ENCODE measurements at places on chromosomes 13 and 19.

- DNase-seq, result no peak
These were observed 33.3 kb downstream of the IGFL2 start for GRCh38 chr19:46181388-46181779.

DNA sequence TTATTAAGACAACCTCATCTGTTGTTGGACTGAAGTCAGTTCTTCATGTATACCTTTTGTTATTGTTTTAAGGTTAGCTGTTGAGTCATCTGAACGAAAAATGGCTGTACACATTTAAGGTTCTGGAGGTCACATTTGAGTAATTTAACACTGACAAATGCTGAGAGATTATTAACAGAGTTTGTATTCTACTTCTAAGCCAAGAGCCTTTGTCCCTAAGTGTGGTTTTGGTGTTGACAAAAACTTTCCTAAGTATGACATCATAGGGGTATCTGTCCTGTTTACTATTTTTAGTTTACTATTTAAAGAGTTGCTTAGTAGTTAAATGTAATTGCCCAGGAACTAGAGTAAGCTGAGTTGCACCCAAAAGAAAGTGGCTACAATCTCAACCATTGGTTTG is 71.9 kb downstream of the CDK8 start:
- DNase-seq, result no peak

DNA sequence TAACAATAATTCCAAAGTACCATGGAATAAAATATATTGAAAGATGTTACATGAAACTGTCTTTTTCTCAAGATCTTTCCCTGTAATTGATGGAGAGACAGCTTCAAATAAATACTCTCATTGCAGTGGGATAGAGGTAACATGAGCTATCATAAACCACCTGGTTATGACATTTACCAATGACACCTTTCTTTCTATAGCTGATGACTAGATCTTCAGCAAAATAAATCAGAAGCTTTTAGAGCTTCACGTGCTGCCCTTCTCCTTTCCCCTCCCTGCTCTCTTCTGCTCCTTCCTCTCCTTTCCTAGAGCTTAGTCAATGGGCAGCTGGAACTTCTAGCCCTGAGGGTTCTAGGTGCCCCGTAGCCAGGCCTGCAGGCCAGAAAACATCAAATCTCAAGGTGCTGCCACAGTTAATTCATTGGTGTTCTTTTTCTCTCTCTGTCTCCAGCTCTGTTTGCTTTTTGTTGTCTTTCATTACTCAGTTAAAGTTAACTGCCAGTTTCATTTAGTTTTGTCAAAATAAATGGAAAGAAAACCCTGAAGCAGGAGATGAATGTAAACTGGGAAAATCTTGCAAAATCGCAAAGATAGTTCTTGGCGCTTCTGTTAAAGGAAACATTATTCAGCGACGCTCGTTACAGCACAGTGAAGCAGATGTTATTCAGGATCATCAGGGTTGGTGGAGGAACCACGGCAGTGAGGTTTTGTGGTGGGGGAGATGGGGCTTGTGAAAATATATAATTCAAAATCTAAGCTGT is 8.3 kb upstream of the METTL21C start:
- no peak for DNase-seq

- DNase-seq, result peak; percentile 93
These were observed at the start of gene TGFB1 for GRCh38 chr19:41353466-41354342. Gene TGFB1 (minus strand): TSS chr19:41353922. CDS start chr19:41353044, 878 bp downstream.

GRCh38 chr13:24341439-24341838 is 32.1 kb downstream of the C1QTNF9 start:
- no peak for DNase-seq

DNA sequence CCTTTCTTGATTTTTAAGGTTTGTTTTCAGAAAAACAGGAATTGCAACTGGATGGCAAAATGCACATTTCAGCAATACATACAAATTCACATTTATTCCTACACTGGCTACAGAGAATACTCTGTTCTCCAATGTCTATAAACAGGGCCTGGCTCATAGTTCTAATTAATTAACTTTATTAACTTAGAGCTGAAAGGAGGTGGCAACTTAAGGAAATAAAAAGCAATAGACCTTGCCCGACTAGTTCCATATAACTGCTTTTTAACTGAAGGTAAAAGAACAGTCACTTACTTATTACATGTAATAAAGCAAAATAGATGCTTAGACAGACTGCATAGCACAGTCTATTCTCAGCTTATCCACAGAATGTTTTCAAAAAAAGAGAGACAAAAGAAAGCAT is 498.5 kb downstream of the DIAPH3 start:
- no peak for DNase-seq

DNA sequence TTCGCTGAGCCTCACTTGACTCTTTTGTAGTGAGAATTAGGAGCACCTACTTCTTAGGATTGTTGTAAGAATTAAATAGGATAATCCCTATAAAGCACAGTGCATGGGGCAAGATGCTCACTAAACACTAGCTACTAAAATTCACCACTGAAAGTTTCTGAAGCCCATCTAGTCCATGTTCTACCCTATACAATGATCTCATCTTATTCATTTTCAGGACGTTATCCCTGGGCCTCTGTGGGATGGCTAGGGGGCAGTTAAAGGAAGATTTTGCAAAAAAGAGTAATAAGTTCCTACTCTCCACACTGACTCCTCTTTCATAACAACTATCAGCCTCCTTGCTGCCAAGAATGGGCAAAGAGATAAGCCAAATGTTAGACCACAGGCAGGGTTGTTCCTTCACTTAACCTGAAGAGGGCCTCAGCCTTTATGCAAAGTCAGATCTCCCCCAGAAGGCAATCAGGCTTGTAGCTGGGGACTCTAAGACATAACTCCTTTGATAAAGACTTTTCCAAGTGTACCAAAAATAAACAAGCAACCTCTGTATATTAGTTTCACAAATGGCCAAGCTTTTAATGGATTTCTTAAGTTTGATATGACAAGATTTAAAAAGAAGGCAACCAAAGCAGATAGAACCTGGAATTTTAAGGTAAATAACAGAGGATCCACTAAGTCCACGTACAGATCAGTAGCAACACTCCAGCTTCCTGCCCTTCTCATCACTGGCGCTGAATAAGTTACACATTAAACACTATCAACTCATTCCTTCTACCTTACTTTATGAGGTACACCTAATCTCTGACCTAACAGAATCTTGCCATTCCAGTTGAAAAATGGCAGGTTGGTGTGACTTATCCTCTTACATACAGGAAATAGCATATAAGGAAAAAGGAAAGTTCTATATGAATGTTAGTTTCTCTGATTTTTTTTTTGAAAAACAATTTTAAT is 44.4 kb downstream of the ELF1 start:
- no peak for DNase-seq

GRCh38 chr19:5150902-5151741 is 182.2 kb downstream of the KDM4B start:
- no peak for DNase-seq

DNA sequence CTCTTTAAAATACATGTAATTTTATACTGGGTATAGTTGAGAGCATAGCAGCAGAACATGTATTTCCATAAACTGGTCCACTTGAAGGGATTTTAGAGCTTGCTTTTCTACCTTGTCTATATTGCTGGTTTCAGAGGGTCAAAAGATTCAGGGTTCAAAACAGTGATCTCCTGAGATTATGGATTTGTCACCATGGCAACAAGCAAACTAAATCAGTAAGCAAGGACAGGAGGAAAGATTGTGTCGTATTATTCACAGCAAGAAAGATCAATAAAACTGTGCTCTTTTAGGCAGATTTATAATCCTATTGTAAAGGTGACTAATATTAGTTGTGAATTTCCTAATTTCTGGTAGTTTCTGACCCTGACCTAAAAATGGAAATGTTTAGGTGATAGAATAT is 496.4 kb downstream of the LMO7 start:
- DNase-seq, result no peak

GRCh38 chr13:104315606-104316005 is 1249.4 kb upstream of the SLC10A2 start:
- DNase-seq, result no peak

DNA sequence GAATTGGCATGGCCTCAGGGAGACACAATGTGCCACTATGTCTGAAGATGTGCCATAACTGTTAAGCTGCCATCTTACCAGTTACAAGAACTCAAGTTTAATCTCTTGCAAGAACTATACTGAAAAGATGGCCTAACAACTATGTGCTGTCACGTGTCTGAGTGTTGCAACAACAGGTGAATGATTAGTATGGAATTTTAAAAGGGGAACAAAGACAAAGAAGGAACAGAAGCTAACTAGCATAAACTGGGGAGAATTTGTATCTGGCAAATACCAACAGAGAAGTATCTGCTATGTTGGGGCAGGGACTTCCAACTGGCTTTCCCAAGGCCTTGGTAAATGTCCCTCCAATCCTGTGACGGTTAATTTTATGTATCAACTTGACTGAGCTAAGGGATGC is 11.5 kb upstream of the ACOD1 start:
- no peak for DNase-seq

- no peak for DNase-seq
These were observed 4.4 kb downstream of the GAS6 start for GRCh38 chr13:113859311-113860050.

DNA sequence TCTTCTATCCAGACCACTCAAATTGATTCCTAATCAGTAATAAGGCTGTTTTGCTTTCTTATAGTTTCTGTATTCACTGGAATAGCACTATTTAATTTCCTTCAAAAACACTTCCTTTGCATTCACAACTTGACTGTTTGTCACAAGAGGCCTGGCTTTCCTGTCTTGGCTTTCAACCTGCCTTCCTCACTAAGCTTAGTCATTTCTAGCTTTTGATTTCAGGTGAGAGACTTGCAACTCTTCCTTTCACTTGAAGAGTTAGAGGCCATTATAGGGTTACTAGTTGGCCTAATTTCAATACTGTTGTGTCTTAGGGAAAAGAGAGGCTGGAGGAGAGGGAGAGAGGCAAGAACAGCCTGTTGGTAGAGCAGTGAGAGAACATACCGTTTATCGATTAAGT is 47.0 kb downstream of the SACS start:
- no peak for DNase-seq

GRCh38 chr13:43864921-43865320 is 14.6 kb downstream of the CCDC122 start:
- DNase-seq, result no peak

GRCh38 chr13:33520468-33520839 is 234.9 kb upstream of the STARD13 start:
- no peak for DNase-seq

GRCh38 chr19:38929929-38930775 is at the start of gene SARS2:
Gene SARS2 (minus strand): TSS chr19:38930763. CDS start chr19:38930736, 27 bp downstream.
- DNase-seq, result peak; percentile 84

DNA sequence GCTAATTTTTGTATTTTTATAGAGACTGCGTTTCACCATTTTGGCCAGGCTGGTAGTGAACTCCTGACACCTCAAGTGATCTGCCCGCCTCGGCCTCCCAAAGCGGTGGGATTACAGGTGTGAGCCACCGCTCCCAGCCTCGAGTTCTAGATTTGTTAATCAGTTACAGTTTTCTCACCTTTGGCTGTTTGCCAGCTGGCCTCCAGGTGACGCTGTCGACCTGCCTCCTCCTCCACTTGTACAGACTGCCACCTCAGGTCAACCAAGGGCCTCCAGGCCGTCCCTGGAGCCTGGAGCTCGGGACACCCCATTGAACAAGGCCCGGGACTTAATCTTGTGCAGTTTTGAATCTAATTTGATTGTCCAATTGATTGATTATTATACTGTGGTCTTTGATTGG is 45.5 kb downstream of the IER2 start:
- peak; percentile 15 for DNase-seq

DNA sequence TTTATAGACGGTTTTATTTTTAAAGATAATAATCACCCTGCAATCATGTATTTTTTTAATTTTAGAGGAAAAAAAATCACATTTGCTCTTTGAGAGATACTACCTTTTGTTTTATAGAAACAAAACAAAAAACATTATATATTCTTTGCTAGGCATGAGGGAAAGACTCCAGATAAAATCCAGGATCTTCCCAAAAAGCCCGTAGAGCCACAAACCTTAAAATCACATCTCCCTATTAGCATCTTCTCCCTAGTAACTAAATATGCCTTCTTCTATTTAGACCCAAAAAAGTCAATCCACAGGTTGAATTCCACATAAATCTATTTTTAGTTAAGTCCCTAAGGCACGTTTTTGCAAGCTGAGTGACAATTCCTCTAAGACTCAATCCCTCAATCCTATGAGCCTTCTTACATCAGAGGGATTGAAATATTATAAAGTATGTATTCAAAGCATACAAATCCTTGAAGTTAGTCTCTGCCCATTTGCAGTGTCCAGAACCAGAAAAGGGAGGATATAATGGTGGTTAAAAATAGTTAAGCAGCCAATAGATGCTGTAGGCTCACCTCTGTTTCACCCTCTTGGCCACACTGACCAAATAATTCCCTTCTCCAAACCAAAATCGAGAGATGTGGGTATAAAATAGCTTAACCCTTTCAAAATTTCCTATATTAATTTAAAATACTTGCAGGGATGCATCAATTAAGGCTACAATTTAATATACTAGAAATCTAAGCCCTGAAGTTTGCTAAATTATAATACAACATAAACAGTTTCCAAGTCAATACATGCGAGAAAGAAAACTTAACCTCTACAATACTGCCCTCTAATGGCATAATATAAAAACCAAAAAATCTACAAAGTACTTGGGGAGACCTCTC is 64.0 kb downstream of the SERP2 start:
- no peak for DNase-seq

DNA sequence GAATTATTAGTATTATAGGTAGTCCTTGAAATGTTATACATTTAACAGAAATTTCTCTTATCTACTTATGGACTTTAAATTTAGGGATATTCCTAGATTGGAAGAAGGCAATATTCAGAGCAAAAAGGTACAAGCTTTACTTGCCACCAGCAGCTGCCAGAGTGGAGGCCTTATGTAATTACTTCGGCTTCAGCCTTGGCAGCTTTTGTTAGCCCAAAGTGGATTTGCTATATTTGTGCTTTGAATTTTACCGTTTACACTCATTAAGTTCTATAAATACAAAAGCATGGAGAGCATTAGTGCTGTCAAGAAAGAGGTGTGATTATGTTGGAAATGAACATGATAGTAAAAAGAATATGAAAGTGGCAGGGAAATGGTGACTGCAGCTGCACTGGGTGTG is 319.9 kb downstream of the ATP8A2 start:
- no peak for DNase-seq

GRCh38 chr13:102878481-102878880 is 32.6 kb downstream of the ERCC5 start:
- no peak for DNase-seq

- DNase-seq, result no peak
These were observed 576 bp downstream of the APBA3 start for GRCh38 chr19:3760871-3761361.

DNA sequence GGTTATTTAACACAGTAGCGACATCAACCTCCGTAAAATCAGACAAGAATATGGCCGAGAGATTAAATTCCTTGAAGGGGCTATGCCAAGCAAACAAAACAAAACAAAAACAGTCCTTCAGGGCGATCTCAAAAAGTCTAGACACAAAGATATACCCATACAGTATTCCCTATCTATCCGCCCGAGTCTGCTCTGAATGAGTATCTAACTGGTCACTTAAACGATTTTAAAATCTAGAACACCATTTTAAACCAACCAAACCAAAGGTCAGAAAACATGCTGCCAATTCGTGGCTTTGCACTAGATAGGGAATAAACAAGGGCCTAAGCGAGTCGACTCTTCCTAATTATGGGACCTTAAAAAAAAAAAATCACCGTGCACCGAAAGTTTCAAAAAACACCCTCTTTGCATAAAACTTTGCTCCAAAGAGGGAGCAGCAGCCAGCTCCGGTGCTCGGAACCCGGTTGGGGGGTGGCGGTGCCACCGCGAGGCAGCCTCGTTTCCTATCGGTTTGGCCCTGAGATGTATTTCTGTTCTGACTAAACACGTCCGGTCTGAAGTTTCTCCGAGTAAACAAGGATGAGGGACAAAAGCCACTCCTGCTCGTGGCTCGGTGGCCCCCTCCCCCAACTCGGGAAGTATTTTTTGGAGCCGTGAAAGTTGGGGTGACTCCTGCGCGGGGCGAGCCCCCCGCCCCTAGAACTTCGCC is 1.8 kb downstream of the HMGB1 start:
- DNase-seq, result peak; percentile 50

GRCh38 chr19:45468159-45468651 is 409 bp downstream of the FOSB start:
- no peak for DNase-seq

Data from stimulated activated CD8-positive, alpha-beta memory T cell treated with anti-CD3 and anti-CD28 coated beads, Interleukin-4, amount 100 ng/mL, for 4 hours (primary cell).